ENCODE measurements at places on chromosomes 5 and 9.

GRCh38 chr5:4537489-4537888 is 602.6 kb upstream of the ADAMTS16 start:
- no peak for DNase-seq

- peak; percentile 42 for DNase-seq
Measured at GRCh38 chr5:138068742-138069600, 14.9 kb upstream of the WNT8A start.

GRCh38 chr5:63483338-63483737 is 478.9 kb downstream of the HTR1A start:
- no peak for DNase-seq

- DNase-seq: no peak
Measured at GRCh38 chr5:141725891-141726290, 43.9 kb upstream of the ARAP3 start.

DNA sequence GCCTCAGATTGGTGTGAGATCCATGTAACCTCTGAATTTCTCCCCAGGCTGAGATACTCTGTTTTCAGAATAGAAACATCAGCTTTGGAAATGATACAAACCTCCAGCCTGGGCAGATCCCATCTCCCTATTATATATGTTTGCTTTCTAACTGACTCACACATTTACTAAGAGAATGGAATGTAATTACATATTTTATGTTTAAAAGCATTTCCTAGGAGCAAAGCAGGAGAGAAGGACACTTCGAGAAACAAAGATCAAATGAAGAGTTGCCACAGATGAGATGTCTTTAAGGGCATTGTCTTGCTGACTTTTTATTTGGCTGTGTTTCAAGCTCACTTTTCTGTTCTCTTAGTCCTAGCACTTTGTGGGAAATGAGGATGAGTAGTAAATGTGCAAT is 96.3 kb downstream of the CDH18 start:
- no peak for DNase-seq

- DNase-seq: no peak
Measured at GRCh38 chr5:84306601-84307000, 78.1 kb downstream of the EDIL3 start.

DNA sequence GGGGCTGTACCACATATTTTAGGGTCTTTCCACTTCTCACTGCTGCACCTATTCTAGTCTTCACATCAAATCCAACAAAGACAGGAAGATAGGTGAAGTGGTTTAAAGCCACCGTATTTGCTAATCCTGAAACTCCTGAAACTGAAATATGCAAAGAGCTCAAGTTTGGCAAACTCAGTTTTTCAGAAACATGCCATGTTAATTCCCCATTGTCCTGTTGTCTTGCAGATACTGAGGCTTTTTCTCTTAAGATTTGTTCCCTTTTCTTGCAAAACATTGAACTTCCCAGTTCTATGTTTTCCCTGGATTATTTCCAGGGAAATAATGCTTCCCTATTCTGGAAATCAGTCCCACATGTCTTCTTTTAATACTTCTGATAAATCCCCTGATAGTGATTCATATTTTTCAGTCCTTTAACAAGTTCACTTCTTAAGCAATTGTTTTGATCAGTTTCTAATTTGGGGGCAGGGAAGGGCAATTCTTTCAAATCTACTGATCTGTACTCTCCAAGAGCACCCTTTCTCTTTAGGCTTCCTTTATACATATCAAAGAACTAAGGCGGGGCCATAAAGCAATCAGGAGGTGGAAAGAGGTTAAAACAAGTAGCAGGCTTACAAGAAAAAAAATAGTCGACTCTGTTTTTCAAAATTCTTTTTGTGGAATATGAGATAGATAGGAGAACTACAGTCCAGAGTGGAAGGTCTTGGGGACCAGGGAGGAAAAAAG is 648.5 kb downstream of the BNC2 start:
- no peak for DNase-seq

DNA sequence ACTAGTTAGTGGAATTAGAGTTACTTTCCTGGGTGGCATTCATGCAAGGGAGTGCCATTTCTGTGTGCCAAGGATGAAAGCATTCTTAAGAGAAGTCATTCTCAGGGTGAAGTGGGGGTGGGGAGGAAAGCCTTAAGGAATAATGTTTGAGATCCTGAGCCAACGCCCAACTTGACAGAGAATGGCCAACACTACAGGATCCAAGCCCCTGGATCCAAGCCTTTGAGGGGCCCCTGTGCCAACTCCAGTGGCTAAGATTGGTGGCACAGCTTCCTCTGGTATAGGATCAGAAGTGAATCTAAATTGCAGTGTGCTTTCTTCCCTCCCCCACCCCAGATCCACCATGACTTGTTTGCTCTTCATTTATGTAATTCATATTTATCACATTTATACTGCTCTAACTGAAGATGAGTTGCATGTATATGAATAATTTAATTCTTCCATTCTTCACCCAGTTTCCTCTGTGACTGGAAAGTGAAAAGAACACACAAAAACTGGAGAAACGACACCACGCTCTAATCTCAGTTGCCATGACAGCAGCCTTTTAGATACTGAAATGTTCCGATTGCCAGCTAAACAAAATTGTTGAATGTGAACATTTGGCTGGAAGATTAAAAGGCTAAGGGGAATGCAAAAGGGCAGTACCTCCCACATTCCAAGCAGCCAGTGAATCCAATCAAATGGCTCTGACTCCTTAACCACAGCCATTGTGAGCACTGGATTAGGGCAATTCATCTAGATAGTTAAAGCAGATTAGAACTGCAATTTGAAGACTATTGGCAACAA is 4.5 kb downstream of the ZNF608 start:
- DNase-seq: peak; percentile 36

- no peak for DNase-seq
Measured at GRCh38 chr5:52751137-52751536, 36.6 kb upstream of the ITGA1 start.

- no peak for DNase-seq
Measured at GRCh38 chr9:10678790-10679189, 66.0 kb upstream of the PTPRD start.

DNA sequence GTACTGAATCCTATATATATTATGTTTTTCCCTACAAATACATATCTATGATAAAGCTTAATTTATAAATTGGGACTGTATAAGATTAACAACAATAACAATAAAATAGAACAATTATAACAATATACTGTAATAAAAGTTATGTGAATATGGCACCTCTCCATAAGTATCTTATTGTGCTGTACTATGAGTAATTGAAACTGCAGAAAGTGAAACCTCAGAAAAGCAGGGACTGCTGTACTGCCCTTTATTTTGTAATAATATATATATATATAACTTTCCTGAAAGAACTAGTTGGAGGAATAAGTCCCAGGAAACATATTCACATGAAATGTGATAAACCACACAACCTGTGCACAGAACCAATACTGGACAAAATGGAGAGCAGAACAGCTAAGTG is 77.3 kb downstream of the PAM start:
- no peak for DNase-seq

DNA sequence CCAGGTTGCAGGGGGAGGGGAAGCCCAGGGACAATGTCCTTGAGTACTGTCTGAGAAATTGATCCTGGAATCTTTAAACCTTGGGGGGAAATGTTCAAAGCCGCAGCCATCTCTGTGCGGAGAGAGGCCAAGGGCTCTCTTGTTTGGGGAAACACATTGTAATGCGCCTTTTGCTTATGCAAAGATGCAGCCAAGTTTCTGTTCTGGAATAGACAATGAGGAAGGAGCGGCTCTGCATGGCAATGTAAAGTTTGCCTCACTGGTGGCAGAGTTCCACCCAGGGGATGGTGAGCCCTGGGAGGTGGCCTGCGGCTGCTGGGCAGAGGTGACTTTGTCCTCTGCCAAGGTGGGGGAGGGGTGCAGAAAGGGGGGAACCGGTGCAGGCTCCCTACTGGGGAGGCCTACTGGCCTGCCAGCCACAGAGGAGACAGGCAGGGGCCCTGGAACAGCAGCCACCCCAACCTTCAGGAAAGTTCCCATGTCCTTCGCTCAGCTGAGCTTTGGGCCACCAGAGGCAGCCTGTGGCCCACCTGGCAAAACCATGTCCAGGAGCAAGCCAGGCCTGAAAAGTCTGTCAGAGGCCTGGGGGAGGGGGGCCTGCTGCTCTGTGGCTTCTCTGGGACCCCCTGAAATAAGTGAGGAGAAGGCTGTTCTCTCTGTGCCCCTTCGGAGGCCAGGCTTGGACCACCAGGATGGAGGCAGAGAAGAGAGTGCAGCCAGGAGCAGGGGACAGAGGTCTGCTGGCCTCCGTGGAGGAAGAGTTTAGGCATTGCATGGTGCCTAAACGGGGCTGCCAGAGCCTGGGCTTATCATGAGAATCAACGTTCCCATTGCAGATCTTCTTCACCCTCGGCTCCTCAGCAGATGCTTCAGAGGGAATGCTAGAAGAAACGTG is 127.8 kb downstream of the ZNF354C start:
- no peak for DNase-seq

DNA sequence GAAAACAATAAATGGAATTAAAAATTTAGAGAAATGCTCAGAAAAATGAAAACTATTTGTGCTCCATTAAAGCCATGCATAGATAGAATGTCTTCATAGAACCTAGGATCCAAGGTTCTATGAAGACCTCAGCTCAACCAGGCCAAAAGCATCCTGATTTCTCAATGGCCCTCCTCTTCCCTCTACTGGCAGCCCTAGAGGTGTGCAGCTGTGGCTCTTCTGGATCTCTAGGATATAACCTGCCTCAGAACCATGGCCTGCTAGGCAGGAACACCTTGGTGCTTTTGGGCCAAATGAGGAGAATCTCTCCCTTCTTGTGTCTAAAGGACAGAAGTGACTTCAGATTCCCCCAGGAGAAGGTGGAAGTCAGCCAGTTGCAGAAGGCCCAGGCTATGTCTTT is 15.1 kb downstream of the IFNA1 start:
- DNase-seq: no peak

DNA sequence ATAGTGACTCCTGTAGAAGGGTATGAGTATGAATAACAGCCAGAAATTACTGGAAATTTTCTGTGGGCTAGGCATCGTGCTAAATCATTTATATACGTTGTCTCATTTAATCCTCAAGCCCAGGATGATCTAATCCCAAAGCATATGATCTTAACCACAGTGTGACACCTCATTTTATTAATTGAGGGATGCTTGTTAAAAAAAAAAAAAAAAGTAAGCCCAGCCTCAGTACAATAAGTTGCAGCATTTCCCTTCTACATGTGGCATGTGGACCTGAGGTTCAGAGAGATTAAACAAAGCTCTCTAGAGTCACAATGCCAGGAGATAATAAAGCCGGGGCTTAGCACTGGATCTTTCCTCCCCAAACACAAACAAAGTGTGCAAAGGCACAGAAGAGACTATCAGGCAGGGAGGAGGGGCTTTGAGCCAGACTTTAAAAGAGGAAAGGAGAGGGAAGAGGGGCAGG is 49.5 kb downstream of the KLF4 start:
- DNase-seq: no peak

GRCh38 chr5:141503681-141504080 is 14.8 kb downstream of the PCDHGC5 start:
- DNase-seq: no peak

GRCh38 chr5:145811834-145812625 is 23.1 kb downstream of the PRELID2 start:
- DNase-seq: no peak

- no peak for DNase-seq
Measured at GRCh38 chr5:93355691-93356090, 225.3 kb downstream of the NR2F1-AS1 start.
